ENCODE measurements at places on chromosomes 4 and X.

DNA sequence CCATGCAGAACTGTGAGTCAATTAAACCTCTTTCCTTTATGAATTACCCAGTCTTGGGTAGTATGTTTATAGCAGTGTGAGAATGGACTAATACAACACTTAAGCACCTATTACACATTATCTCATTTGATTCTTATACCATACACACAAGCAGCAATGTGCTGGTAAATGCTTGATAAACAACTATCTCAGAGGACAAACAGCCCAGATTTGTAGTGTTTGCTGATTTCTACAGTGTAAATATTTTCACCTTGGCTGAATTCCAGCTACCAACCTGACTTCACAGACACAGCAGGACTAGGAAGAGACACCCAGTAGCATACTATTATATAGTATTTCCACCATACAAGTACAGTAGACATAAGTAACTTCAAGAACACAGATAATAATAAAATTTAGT, 406.5 kb upstream of the CNKSR2 start:
- DNase-seq = no peak

GRCh38 chr4:930827-931193, 1.3 kb downstream of the GAK start:
- DNase-seq = no peak

DNA sequence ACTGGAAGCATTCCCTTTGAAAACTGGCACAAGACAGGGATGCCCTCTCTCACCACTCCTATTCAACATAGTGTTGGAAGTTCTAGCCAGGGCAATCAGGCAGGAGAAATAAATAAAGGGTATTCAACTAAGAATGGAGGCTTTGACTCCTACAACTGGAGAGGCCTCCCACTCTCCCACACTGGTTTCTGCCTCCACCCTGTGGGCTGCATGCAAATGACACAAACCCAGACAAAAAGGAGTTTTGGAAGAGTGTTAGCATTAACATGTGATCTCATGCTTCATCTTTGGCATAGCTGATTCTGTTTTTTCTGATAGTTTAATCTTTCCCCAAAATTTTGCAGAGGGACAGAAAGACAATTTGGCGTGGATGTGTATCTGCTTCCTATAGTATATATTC, 80.8 kb upstream of the IQCM start:
- DNase-seq = no peak

GRCh38 chrX:35244796-35245508, 302.4 kb downstream of the FAM47B start:
- no peak for DNase-seq

DNA sequence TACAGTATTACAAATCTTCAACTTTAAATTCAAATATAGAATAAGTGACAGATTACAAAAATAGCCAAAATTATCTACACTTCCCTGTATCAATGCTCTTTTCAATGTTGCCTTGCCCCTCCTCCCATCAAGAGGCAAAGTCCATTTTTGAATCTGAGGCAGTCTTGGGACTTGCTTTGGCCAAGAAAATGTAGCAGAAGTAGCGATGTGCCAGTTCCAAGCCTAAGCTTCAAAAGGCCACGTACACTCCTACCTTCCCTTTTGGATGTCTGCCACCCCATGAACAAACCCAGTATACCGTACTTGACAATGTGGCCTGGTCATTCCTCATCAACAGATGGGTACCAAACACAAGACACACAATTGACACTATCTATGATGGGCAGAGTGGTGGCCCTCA, 24.1 kb downstream of the SEC24D start:
- DNase-seq = no peak

DNA sequence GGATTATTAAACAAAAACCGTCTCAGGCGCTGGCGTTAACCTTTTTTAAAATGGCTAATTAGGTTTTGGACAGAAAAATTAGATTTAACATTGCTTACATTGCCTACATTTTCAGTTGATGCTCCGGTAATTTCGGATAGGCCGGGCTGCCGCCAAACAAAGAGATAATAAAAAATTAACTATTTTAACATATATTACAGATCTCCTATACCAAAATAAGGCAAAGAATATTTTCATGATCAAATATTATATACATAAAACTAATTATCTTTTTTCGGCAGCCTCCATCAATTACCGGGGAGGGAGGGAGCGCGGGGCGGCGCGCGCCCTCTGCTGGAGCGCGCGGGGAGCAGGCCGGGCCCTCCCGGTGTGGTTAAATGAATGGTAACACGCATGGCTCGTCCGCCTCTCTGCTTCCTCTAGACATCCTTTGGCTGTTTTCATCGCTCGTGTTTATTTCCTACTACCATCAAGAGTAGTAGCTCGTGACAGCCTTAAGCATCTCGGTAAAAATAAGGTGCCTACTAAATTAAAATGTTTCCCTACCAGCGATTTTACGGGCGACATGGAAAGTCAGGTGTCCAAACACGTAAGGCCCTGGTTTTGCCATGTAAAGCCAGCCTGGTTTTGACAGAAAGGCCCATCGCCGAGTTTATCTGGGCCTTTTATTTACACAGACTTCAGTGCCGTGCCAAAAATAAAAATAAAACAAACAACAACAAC, 52.4 kb upstream of the TMEM33 start:
- DNase-seq = no peak

- no peak for DNase-seq
These were observed 3.9 kb upstream of the TMPRSS11B start for GRCh38 chr4:68249434-68249833.

GRCh38 chr4:108556588-108557200, 63.7 kb upstream of the RPL34 start:
- no peak for DNase-seq

- no peak for DNase-seq
These were observed 85.3 kb upstream of the LIMCH1 start for GRCh38 chr4:41452484-41453225.

DNA sequence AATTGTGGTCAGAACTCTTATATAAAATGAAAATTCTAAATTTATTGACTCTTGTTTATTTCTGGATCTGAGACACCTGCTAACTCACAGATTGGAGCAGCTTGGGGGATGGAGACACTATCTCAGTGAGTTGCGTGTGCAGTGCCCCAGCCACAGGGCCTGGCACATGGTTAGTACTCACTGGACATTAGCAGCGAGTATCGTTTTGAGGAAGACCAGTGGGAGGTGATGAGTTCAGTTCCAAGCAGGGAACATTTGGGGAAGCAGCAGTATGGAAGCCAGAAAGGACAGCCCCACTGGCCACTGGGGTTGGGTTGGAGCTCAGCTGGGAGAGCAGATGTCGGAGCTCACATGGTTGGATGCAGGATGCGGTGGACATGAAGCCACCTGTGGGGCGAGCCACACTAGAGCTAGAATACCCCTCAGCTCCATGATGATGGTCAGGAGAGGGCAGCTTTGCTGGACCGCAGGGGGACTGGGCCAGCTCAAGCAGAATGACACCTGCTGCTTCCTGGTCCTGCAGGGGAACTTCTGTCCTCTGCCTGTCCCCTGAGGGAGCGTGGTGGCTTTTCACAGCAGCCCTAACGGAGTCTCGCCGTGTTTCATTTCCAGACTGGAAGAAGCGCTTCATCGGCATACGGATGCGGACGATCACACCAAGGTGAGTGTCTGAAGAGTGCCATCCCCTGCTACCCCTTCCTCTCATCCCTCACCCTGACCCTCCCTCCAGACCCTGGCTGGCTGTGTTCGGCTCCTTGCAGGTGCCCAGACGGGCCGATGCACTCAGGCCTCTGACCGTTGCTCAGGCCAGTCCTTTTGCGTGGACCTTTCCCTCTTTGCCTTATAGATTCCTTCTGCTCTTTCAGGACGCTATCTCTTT, 32.5 kb downstream of the HTRA3 start:
- no peak for DNase-seq

GRCh38 chr4:101290654-101291053, 56.7 kb downstream of the PPP3CA start:
- no peak for DNase-seq

- no peak for DNase-seq
These were observed 202.2 kb downstream of the RAPGEF2 start for GRCh38 chr4:159305129-159305528.

DNA sequence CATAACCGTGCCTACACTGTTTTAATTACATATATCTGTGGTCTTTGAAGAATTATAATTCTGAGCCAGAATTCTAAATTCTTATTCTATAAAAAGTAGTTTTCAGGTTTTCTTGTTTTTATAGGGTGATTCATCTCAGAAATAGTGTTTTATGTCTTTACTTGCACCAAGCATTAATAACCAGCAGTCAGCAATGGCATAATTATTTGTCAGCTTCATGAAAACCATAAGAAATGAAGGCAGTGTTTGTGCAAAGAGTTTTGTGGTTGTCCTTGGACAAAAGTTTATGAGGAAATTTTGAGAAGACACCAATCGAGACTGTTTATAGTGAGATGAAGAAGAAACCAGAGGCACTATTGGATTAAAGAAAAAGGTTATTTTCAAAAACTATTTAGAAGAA, 37.2 kb downstream of the EDNRA start:
- no peak for DNase-seq

DNA sequence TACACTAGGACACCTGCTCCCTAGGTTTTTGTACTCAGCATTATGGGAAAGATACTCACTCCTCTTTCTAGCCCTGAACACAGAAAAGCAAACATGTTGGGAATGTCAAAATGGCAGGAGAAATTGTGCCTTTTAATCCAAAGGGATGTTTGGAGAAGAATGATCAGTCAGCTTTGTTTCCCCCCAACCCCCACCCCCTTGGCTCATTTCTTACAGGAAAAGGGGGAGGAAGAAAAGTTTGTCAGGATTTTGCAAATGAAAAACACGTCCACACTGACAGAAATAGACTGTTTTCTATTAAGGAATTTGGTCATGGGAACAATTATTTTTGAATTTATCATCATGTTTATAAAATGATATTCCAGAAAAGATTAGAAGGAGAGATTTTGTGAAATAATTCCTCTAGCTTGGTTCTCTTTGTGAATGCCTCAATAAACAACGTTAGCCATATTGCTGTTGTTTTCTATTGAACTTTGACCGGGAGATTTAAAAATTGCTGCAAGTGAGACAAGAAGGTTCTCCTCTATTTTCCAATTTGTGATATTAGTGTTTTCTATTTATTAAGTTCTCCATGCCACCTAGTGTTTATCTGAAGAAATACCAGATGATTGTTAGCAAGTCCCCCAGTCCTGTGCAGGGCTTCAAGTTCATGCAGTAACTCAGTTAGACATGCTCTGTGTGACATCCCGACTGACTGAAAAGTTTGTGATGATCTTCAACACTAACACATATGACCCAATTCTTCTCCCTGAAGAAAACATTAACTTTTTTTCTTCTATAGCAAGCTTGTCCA, 31.3 kb upstream of the TFDP3 start:
- DNase-seq = no peak

- no peak for DNase-seq
These were observed 44.7 kb downstream of the TMEM150C start for GRCh38 chr4:82517043-82517442.

- no peak for DNase-seq
These were observed 21.1 kb upstream of the PIGA start for GRCh38 chrX:15356444-15356843.
